Psoas muscle (tissue), 8 donors: ENCODE measurements at places on chromosomes 6 and 20. TPM values are rescaled to one million over a fixed set of nuclear protein-coding genes. Genes with fewer than 3 reads are reported as not detected.

Gene FAXC
- polyA plus RNA-seq = 0.36 TPM

Gene RCAN2
- 2.6 TPM for polyA plus RNA-seq

Gene ATP9A
- polyA plus RNA-seq = 3.2 TPM

Gene PYGB
- polyA plus RNA-seq = 4.9 TPM

Gene OR2H2
- polyA plus RNA-seq = not detected

Gene MOCS1
- polyA plus RNA-seq = 17.4 TPM

Gene NANP
- polyA plus RNA-seq = 3.8 TPM
